ENCODE measurements at places on chromosomes 6 and 20.

GRCh38 chr20:54023406-54023805 is 47.0 kb downstream of the BCAS1 start:
- DNase-seq = no peak

DNA sequence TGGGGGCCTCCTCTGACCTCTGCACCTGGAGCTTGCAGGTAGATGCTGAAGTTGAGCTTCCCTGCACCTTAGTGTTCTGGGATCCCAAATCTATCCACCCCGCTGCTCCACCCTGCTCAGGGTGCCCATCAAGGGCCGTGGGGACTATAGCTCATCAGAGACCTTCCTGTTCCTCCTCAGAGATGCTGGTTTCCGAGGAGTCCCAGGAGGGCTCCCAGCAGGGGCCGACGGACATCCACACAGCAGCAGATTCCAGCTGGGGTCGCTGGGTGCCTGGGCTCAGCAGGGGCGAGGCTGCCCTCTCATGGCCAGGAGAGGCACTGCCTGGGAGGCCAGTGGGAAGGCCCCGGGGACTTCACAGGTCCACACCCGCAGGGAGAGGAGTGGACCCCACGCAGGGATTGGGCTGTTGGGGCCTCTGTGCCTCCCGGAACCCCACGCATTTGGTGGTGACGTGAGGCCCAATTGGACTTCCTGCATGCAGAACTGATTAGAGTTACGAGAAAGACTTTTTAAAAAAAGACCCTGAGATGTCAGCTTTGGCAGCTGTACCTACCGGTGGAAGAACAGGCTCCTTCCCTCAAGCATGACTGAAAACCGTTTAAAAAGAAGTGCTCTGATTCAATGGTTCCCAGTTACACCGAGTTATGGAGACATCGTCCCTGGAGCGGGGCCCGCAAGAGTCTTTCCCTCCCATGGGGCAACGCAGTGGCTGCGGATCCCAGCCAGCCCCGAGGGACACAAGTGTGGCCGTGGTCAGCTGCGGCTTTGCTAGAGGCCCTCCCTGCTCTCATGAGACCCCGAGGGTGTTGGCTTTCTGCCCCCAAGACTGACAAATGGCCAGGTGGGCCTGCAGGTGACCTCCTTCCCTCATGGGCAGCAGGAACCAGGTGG is 25.3 kb upstream of the SLCO4A1 start:
- DNase-seq = no peak

DNA sequence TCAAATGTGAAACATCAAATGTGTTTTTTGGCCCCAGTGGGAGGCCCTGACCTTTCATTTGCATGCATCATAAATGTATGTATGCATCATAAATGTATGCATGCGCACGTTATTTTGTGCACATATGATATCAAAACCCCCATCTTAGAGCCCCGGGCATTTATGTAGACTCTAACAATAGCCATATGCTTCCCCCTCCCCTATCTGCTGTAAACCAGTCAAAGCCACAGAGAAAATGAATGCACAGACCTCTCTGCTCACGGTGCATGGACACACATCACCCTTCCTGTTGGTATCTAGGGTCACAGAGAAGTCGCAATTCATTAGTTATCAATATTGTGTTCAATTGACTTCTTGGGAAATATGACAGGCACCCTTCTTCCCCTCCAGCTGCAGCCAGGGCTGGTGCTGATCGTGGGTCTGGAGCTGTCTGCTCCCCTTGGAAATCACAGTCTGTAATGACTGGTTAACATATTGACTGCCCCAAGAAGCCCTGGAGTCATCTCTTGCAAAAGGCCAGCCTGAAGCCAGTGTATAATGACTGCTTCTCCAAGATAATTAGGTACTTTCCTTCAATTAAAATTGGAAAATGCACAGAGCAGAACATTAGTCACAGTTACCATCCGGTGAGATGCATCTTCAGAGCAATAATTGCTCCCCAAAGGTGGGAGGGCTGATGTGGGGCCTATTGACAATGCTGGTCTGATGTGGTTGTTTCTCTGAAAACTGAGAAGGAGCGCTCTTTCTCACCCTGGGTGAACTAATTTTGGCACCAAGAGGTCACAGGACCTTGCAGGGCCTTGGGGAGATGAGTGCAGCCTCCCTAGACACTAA is 532.2 kb downstream of the CDH26 start:
- DNase-seq = no peak

GRCh38 chr20:8642247-8642646 is 426.6 kb upstream of the PLCB4 start:
- DNase-seq = no peak

- no peak for DNase-seq
Observed at GRCh38 chr6:10099529-10100140, 315.2 kb downstream of the TFAP2A start.

GRCh38 chr6:136083540-136083939 is 166.6 kb downstream of the MTFR2 start:
- DNase-seq = no peak

DNA sequence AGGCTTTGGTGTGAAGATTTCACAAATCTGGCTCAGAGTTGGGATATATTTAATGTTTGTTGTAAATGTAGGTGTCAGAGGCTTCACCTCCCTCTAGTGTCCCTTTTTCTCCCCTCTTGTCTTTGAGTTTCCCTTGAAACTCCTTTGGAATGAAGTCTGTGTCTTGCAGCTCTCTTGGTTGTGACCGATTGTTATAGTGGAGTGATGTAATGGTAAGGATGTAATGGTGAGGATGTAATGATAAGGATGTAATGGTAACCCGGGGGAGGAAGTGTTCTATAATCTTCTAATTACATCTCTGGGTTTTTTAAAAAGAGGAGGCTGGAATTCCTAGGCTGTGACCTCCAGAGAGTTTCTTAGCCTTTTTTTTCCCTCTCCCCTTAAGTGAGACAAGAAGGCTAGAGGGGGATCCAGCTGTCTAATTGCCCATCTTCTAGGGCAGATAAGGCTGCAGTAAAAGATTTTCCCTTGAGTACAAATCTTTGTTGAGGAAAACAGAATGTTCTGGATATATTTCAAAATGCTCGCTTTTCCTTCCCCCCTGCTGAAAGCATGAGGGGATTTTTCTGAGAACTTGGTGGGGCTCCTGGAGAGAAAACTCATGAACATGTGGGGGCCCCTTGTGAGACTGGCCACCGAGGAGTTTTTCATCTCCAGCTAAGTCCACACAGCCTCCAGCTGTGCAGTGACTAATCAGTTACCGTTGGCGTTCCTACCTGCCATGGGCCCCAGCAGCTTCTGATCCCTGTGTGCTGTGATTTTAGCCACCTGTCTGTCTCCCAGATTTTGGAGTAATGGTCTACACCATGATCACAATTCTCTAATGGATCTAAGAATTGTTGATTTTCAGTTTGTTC is 156.7 kb upstream of the PMEPA1 start:
- no peak for DNase-seq

DNA sequence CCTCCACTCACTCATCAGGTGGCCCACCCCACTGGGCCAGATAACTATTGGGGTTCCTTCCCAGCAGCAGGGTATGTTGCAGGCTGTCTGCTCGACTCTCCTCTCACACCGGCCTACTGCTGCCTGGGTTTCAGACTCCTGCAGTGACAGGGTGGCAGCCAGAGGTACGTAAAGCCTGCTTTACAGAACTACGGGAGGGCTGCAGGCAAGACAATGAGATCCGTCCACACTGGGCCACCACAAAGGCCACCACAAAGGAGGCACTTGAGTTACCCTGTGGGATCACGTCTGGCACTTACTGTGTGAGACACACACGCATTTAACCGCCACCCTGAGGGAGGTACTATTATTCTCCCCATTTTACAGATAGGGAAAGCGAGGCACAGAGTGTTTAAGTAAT is 78.5 kb downstream of the NFATC2 start:
- no peak for DNase-seq

DNA sequence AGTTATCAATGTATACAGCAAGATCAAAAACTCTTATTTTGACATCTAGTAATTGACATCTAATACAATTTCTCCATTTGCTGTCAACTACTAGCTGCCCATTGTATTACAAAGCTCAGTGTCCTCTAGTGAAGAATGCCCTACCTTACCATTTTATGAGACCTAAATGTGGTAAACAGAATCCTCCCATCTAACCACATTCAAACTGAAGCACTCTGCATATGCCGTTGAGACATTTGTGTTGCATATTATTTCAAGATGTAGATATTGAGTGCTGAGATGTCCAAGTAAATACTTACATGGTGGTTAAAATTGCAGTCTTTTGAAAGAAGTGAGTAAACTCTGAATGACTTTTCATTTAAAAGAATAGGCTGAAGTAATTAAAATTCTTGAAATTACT is 597 bp upstream of the GLYATL3 start:
- no peak for DNase-seq

DNA sequence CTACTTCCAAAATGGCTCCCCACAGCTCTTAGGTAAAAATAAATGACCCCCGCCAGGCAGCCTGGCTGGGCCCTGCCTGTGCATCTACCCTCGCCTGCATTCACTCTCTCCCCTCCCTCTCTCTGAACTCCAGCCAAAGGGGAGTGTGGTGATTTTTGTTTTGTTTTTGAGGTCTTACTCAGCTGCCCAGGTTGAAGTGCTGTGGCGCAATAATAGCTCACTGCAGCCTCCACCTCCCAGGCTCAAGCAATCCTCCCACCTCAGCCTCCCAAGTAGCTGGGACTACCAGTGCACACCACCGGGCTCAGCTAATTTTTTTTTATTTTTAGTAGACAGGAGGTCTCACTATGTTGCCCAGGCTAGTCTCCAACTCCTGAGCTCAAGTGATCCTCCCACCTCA is 15.8 kb downstream of the NFATC2 start:
- DNase-seq = no peak

DNA sequence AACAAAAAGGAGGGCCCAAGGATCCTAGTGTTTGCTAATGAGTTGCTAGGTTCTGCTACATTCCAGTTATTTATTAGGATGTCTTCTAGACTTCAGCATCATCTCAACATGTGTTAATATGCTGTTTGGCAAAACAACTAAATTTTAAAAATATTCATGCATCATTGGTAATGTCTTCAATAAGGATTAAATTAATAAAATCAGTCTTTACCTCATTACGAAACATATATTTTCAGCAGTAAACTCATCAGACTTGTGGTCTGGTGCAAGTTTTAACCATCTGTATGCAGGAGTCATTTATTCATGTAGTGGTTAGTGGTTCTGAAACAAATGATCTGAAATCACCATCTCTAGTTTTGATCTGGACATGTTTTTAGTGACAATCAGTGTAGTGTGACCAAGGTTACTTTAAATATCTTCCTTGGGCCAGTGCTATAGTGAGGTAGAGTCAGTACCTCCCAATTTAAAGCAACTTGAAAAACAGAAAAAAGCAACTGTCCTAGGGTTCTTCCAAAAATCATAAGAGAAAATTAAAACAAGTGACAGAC is 85.0 kb upstream of the KCNK16 start:
- no peak for DNase-seq

- DNase-seq = no peak
Observed at GRCh38 chr6:126672649-126673048, 332.7 kb downstream of the CENPW start.

GRCh38 chr6:14270925-14271788 is 153.6 kb downstream of the CD83 start:
- peak; percentile 100 for DNase-seq

- DNase-seq = no peak
Observed at GRCh38 chr6:30325150-30325872, 1.4 kb upstream of the TRIM39 start.

DNA sequence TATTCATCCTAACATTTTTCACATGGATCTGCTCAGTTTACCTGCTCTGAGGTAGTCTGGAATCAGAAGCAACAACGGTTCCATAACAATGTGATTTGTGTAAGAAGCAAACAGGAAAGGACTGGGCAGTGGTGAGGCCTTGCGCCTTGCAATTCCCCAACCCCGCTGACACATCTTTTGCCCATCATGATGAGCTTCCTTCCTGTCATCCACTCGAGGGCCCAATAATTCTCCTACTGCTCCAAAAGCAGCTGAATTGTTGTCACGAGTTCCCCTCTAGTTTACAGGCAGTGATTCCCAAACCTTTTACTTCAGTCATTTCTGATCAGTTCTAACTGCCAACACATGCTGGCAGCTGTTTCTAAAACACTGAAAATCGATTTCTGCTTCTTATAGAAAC is 22.9 kb downstream of the STX7 start:
- no peak for DNase-seq

GRCh38 chr20:44536175-44536574 is 14.3 kb upstream of the SERINC3 start:
- no peak for DNase-seq

GRCh38 chr6:139027620-139028182 is 844 bp upstream of the ABRACL start:
- peak; percentile 13 for DNase-seq

DNA sequence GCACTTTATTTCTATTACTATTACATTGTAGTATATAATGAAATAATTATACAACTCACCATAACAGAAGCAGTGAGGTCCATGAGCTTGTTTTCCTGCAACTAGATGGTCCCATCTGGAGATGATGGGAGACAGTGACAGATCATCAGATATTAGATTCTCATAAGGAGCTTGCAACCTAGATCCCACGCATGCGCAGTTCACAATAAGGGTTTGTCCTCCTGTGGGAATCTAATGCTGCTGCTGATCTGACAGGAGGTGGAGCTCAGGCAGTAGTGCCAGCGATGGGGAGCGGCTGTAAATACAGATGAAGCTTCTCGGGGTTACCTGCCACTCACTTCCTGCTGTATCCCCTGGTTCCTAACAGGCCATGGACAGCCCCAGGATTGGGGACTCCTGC is 139.5 kb upstream of the TCF21 start:
- no peak for DNase-seq

- no peak for DNase-seq
Observed at GRCh38 chr20:7912551-7912950, 27.7 kb downstream of the HAO1 start.

GRCh38 chr20:45629496-45630100 is at the start of gene WFDC10A:
WFDC10A (plus strand) TSS chr20:45629739; CDS start chr20:45629814, 75 bp downstream.
- peak; percentile 28 for DNase-seq

GRCh38 chr20:31894980-31895675 is 24.7 kb downstream of the TTLL9 start:
- no peak for DNase-seq

- DNase-seq = no peak
Observed at GRCh38 chr6:130396722-130397121, 30.9 kb downstream of the TMEM200A start.

- no peak for DNase-seq
Observed at GRCh38 chr6:100678027-100678426, 203.1 kb downstream of the ASCC3 start.

DNA sequence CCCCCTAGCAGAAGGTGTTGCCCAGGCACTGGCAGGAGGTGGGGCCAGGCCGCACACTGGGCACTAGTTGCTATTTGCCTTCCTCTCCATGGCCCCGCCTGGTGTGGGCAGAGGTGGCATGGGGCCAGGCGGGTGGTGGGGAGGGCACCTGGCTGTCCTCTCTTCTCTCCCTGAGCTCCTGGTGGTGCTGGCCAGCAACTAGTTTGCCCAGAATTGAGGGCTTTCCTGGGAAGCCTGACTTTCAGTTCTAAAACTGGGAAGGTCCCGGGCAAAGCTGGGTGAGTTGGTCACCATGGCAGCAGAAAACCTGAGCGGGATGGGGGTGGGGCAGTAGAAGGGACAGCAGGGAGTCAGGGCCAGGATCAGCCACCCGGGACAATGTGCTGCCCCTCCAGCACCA is 48.2 kb downstream of the RBM38 start:
- DNase-seq = no peak

GRCh38 chr6:110537208-110538123 is 61.1 kb upstream of the SLC22A16 start:
- peak; percentile 89 for DNase-seq

All from keratinocyte (primary cell).